ENCODE measurements at places on chromosomes 6 and 20. TPM values are rescaled to one million over a fixed set of nuclear protein-coding genes. Genes with fewer than 3 reads are reported as not detected.

DNA sequence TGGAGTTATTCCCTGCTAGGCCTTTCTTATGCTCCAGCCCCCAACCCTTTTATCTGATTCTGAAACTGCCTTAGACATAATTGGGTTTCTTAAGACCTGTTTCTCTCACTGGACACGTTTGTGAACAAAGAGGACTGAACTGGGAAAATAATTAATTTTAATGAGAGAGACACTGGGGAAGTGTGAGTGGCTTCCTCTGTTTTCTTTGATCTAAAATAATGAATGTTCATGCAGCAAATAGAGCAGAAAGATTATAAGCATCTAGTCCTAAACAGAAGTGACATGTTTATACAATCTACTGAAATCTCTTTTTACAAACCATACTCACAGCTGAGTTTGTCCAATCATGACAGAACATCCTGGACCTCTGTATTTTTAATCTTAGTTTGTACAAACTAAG, 157.6 kb downstream of the SH3BGRL2 start:
- DNase-seq: no peak

- DNase-seq: no peak
Measured at GRCh38 chr6:52788478-52788877, 15.1 kb downstream of the GSTA1 start.

DNA sequence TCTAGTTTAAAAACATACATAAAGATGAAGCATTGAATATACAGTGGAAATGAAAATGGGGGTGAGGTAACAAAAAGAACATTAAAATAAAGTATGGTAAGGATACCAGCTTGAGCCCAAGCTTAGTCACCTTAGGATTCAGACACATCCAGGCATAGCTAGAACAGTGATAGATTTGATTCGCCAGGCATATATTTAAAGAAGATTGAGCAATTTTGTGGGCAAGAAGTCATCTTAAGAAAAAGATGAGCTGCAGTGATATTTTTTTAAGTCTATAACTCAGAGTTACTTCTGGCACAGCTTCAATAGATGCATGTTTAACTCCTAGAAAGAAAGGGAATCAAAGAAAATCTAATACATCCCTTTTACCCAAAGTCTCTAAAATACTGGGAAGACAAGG, 97.9 kb downstream of the BMP5 start:
- no peak for DNase-seq

Gene SEL1L2
- total RNA-seq: 1.4 TPM

DNA sequence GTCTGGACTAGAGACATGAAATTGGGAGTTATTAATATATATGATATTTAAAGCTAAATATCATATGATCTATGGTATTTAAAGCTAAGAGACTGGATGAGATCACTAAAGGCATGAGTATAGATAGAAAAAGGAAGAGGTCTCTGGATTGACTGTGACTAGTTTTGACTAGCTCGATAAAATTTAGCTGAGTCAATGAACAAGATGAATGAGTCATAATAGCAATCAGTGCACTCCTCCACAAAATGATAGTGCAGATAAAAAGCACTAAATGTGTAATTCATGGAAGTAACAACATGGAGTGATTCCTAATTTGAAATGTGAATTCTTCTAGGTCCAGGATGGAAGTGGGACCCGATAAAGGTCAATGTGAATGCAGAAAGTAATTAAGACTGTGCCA, 127.4 kb downstream of the PFDN4 start:
- DNase-seq: no peak

GRCh38 chr6:127855542-127856159, 45.2 kb downstream of the THEMIS start:
- DNase-seq: no peak

- DNase-seq: no peak
Measured at GRCh38 chr6:159826968-159827647, 27.0 kb downstream of the PNLDC1 start.

- DNase-seq: no peak
Measured at GRCh38 chr6:170523256-170524171, 29.6 kb downstream of the PSMB1 start.

DNA sequence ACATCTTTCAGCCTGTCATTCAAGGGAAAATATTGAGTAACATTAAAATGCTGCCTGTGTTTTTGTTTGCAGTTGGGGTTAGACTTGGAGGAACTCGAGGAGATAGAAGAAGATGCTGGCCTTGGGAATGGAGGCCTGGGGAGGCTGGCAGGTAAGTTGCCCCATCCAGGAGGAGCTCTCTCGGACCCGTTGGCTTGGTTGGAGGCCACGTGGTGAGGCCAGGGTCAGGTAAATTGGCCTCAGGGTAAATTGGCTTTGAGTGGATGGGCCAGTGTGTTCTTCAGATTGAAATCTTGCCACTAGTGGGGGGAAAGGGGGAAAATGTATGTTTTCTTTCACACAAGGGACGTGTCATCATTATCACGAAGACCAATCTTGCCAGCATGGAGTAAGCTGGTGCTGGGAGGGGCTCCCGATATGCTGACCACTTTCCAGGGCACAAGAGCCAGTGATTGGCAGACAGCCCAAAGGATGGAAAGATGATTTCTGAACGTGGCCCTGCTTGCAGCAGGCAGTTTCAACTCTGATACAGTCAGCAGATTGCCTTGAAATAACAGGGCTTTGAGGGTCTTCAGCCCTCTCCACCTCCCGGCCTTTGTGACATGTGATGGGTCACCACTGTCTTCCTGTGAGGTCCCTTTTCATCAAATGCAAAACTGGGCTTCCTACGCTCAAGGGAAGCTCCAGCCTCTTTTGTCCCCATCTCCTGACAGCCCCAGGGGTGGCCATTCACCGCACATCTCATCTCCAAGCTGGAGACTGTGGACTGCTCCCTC, 21.4 kb downstream of the PYGB start:
- DNase-seq: no peak

DNA sequence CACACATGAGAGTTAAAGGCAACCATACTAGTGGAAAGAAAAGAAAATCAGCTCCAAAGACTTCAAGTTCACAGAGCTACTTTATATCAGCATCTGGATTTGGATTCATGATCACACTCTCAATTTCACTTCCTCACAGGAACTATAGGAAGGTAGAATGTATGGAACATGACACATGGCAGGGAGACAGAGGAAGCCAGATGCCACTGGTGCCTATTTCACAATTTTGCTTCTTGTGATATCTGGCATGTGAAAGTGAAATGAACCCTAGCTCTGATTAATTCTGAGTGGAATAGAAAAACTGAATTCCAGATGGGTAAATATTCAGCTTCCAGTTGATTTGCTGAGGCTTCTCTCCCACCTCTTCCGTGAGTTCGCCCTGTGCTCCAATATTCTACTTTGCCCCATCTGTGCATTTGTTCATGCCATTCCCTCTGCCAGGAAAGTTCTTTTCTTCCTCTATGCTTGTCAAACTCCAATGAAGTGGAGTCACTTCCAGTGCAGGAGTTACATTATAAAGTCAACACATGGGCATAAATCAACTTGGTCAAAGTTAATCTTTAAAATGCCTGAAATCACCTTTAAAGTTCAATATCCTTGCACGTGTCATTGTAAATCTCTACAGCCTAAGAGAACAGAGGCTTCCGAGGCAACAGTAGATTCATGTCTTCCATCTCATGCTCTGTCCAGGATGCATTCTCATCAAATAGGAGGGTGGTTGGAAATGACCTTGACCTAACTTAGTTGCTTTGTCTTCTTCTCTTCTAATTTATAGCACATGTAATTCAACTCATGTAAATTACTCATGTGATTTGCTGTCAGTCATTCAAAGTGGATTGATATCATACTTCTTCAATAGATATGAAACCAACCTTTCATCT, 275.3 kb downstream of the HIVEP2 start:
- no peak for DNase-seq

Gene FAM209B
- not detected for total RNA-seq

GRCh38 chr6:167956983-167957492, 40.4 kb upstream of the KIF25 start:
- no peak for DNase-seq

Measured in omental fat pad (tissue), 4 donors.